ENCODE measurements at places on chromosomes 7 and 10.

- no peak for DNase-seq
Measured at GRCh38 chr7:151125470-151125845, 39.2 kb downstream of the AGAP3 start.

DNA sequence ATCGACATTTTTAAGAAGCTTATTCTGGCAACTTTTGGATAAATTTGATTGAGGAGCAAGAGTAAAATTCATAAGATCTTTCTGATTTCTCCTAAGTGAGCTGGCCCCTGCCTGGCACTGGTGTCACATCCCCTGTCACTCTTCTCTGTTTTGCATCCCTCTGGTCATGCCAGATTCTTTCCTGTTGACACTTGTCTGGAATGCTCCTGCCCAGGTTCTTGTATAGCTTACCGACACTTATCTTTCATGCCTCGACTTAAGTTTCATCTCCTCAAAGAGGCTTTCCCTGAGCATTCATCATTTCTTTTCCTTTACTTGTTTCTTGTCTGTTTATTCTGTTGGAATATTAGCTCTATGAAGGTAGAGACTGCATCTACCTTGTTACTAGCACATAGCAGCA lies 22.2 kb upstream of the AASS start:
- no peak for DNase-seq

GRCh38 chr7:156969972-156970420 lies 20.5 kb downstream of the NOM1 start:
- DNase-seq, result no peak

GRCh38 chr7:101567230-101567629 lies 61.9 kb downstream of the MYL10 start:
- DNase-seq, result peak; percentile 16

- DNase-seq, result no peak
Measured at GRCh38 chr10:124356701-124357560, 61.8 kb downstream of the OAT start.

DNA sequence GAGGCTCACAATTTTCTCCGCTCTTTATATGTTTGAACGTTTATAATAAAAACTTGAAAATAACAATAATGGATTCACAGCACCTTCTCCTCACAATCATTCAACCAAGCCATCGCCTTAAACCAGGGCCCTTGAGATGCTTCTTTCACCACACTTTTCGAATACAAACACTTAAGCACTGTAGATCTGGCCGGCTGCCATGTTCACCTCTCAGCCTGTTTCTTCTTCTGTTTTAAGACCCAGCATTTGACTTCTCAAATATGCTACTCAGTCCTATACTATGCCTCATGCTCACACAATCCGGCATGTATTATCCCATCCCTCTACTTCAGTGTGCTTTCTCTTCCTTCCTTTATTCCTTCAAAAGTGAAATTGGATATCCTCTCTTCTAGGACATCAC lies 280.6 kb downstream of the TFEC start:
- peak; percentile 17 for DNase-seq

DNA sequence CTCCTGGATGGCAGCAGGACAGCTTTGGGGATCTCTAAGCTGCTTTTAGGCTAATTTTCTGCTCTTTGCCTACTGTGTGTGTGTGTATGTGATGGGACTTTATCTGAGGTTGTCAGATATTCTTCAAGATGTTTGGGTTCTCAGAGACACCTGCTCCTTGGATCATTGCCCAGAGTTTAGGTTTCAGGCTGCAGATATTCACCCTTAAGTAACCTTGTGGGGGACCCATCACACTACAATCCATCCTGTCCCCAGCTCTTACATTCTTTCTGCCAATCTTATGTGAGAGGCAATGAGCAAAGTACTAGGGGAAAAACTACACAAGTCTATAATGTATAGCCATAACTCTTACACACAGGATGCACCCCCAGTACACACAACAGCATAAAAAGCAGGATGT lies 263.0 kb upstream of the ZWINT start:
- no peak for DNase-seq

GRCh38 chr7:47572939-47573757 lies 8.8 kb downstream of the TNS3 start:
- DNase-seq, result no peak

Measured in NCI-H2029 (cell line).